ENCODE measurements at places on chromosomes 4 and X.

DNA sequence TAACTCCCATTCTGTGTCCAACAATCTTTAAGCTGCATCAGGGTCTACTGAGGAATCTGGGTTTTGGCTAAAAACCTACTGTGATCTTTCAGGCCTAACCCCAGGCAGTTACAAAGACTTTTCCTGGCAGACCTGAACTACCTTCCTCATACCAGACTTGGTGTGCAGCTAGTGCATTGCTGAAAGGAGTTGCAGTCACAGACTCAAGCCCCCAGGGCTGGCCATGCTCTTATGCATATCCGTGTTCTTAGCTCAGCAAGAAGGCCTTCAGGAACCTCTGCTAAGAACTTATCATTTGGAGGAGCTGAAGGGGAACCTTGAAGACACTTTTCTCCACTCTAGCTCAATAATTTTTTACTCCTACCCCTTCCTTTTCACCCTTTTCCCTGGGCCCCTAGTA lies 147.5 kb downstream of the INPP4B start:
- no peak for DNase-seq

DNA sequence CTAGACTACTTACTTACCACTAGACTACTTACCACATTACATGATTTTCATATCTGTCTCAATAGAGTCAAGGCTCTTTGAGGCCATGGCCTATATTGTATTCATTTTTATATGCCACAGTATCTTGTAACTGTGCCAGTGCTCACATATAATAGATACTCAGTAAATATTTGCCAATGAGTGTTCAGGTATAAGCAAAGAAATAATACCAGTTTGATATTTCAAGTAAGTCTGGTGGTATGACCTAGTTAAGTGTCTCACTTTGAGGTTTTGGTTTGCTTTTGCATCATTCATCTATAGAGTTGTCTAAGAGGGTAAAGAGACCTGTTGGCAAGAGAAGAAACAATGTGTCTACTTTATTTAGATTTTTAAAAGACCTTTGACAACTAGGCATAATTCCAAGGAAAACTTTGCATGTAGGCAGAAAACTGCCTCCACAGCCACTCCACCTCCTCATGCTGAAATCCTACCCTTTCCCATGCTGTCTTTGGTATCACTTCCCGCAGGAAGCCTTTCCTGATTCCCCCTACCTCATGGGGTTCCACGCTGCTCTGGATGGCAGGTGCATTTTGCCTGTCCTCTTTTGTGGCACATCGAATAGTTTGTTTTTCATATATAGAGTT lies 91.3 kb upstream of the KLHL13 start:
- DNase-seq = no peak

GRCh38 chr4:48683784-48684666 lies 96.1 kb downstream of the FRYL start:
- DNase-seq = no peak

- no peak for DNase-seq
These were observed 76.3 kb downstream of the STK32B start for GRCh38 chr4:5127556-5127955.

DNA sequence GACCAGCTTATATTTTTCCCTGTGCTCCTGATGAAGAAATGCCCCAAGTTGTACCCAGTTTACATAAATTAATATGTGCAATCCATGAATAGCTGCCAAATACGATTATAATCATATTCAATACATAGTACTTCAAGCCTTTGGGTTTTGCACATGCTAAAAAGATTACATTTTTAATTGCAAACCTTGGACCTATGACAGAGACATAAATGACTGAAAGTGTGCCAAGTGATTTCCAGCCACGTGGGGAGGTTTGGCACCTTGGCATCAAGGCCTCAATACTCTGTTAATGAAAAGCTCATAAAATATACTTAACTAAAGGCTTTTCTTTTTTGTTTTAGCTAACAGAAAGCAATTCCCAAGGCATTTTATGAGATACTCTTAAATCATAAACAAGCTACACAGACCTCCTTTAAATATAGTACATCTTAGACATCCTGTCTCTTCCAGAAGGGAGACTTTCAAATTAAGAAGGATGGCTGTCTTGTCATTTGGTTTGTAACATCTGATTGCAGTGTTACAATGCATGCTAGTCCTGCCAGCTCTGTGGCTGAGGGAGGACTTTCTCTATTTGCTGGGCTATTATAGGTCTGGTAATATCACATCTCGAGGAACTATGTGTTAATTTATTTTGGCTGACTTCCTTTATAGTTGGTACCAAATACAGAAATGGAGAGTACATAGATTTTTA lies 404.1 kb downstream of the AFF2 start:
- DNase-seq = no peak

GRCh38 chrX:20665481-20665880 lies 398.8 kb upstream of the RPS6KA3 start:
- DNase-seq = no peak

GRCh38 chr4:151806511-151806927 lies 45.7 kb upstream of the GATB start:
- DNase-seq = no peak

GRCh38 chr4:139374251-139374650 lies 72.0 kb upstream of the NDUFC1 start:
- no peak for DNase-seq

DNA sequence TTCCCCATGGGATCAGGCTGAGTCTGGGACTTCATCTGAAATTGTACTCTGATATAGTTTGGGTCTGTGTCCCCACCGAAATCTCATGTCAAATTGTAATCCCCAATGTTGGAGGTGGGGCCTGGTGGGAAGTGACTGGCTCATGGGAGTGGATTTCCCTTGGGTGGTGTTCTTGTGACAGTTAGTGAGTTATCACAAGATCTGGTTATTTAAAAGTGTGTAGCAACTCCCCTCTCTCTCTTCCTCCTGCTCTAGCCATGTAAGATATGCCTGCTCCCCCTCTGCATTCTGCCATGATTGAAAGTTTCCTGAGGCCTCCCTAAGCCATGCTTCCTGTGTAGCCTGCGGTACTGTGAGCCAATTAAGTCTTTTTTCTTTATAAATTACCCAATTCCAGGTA lies 61.0 kb downstream of the RASGEF1B start:
- no peak for DNase-seq

DNA sequence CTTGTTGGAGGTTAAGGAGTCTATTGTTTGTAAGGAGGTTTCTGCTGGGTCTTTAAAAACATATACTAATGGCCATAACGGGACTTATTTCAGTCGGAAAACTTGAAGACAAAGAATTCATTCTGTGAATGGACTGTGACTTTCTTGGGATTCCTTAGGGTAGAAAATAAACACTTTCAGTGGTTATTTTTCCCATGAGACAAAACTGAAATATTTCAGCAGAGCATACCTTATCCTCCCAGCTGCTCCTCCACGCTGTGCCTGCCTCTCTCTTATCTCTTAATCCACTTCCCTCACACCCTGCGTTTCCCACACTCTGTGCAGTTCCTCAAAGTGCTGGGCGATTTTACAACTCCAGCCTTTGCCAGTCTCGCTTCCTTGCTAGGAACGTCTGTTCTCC lies 47.1 kb upstream of the SORBS2 start:
- no peak for DNase-seq

DNA sequence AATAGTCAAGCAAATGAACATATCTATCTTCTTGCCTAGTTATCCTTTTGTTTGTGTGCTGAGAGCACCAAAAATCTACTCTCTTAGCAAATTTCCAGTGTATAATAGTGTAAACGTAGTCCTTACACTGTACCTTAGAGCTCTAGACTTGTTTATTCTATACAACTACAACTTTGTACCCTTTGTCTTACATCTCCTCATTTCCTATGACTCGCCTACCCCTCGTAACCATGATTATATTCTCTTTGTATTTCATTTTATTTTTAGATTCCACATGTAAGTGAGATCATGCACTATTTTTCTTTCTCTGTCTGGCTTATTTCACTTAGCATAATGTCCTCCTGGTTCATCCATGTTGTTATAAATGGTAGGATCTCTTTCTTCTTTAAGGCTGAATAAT lies 37.6 kb downstream of the MAGEB5 start:
- no peak for DNase-seq

- DNase-seq = no peak
These were observed 125.7 kb upstream of the GPC4 start for GRCh38 chrX:133541021-133541420.
